ENCODE measurements at places on chromosomes 13 and 19.

DNA sequence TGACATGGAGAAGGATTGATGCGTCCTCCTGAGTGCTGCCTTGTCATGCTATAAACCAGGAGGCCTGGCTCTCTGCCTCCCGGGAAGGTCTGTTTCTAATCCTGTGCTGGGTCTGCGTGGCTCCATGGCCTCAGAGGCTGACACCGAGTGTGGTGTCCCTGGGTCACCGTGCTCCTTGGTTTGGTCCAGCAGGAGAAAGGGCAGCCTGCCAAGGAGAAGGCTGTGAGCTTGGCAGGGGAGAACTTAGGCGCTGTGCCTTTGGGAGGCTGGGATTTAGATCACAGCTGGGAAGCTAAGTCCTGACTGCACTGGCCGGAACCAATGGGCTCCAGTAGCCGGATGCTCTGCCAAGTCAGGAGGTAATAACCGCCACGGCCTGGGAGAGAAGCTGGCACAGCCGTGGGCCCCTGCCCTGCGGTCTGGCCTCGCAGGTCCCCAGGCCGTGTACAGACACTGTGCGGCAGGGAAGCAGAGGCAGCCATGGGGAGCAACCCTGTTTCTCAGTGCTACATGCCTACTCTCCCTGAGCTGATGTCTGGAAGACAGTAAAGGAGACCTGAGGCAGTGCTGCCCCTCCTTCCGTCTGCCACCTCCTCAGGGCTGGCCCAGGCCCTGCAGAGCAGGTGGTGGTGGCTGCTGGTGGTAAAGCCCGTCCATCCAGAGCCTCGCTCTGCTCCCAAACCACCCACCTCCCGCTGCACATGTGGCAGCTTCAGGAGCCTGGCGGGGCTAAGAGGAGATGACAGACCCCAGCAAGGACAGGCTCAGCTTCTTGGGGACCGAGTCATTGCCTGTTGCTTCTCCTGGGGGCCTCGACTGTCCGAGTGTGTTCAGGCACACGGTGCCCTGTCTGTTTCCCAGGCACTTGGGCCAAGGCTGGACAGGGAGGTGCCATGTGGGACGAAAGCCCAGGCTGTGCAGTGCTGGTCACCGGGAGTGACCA lies 44.9 kb downstream of the C13orf46 start:
- peak; percentile 93 for DNase-seq

DNA sequence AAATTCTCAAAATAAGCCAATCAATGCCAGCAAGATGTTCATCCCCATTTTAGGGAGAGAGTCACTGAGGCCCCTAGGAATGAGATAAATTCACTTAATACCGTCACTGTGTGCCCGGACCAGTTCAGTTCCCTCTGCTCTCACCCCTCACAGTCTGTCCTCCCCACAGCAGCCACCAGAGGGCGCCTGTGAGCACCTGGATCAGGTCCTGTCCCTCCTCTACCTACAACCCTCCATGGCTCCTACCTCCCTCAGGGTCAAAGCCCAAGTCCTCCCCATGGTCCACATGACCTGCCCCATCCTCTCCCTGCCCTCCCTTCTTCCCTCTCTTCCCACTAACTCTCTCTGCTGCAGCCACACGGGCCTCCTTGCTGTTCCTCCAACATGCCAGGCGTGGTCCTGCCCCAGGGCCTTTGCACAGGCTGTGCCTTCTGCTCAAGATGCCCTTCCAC lies 42.0 kb upstream of the NFIC start:
- DNase-seq: peak; percentile 50

GRCh38 chr13:60756306-60756705 lies 359.3 kb downstream of the TDRD3 start:
- no peak for DNase-seq

GRCh38 chr19:15197275-15197941 lies 3.4 kb downstream of the NOTCH3 start:
- peak; percentile 57 for DNase-seq

- no peak for DNase-seq
Observed at GRCh38 chr19:15374796-15375440, 4.7 kb downstream of the AKAP8 start.

DNA sequence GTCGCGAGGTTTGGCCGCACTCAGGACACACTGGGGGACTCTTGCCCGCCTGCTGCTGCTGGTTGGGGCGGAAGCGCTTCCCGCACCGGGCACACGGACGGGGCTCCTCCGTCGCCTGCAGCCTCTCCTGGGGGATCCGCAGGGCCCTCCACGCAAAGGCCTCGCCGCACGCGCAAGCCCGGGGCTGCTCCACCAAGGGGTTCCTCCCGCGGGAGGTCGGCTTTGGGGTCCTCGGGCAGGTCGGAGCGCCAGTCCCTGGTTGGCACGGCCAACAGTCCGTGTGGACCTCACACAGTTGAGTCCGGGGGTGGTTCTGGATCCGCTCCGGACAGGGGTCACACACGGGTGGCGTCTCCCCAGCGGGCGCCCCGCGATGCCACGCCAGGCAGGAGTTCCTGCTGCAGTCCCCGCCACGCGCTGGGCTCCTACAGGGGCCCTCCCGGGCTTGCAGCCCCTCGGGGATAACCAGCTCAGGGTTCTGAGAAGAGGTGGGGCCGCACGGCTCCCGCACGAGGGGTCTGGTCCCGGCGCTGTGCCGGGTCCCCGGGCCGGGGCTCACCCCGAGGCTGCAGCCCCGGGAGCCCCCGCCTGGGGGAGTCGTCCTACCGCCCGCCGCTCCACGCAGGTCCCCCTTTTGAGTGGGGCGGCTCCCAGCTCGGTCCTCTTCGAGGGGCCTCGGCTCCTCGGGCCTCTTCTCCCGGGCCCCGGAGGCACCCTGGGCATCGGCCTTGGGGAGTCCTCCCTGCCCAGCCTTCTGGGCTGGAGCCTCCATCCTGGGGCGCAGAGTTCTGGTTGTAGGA lies 6.2 kb upstream of the ZNF497 start:
- no peak for DNase-seq

- DNase-seq: no peak
Observed at GRCh38 chr19:8938576-8938975, 71.6 kb downstream of the MUC16 start.

- no peak for DNase-seq
Observed at GRCh38 chr13:26327940-26328725, 74.2 kb downstream of the CDK8 start.

- DNase-seq: no peak
Observed at GRCh38 chr13:102495663-102496062, 93.8 kb upstream of the FGF14 start.

GRCh38 chr19:16836115-16837034 lies 7.2 kb downstream of the SIN3B start:
- DNase-seq: no peak

GRCh38 chr13:29562786-29563438 lies 32.6 kb downstream of the SLC7A1 start:
- peak; percentile 41 for DNase-seq

DNA sequence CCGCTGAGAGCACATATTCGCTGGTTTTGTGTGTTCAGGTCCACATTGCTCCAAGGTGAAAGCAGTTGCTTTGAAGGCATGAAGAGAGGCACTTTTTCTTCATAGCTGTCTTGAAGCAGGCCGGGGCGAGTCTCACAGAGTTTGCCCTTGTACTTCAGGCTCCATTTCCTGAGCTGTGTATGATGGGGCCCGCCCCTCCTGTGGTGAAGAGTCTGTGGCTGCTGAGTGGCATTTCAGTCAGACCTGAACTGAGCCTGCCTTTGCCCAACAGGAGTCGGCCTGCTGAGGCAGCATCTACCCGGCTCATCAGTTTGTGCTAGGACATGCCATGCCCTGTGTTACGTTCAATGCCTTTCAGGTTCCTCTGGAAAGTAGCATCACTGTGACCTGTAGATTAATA lies 44.4 kb upstream of the C1QTNF9 start:
- no peak for DNase-seq

DNA sequence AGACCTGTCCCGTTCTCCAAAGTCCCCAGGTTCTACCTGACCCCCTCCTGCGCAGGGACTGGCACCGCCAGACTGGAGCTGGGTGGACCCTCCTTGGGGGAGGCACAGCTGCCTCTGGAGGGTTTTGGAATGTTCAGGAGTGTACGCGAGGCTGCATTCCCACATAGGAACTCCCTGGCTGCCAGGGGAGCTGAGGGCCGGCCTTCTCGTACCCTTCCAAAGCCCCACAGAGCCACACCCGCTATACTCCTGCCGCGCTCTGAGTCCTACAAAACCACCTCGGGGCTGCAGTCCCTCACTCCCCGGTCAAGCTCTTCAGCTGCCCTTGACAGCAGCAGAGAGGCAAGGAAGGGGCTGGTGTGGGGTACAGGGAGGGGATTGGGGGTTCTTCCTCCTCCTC lies 484 bp upstream of the MUC16 start:
- no peak for DNase-seq

GRCh38 chr13:49100637-49101570 lies 119.2 kb upstream of the MLNR start:
- no peak for DNase-seq

DNA sequence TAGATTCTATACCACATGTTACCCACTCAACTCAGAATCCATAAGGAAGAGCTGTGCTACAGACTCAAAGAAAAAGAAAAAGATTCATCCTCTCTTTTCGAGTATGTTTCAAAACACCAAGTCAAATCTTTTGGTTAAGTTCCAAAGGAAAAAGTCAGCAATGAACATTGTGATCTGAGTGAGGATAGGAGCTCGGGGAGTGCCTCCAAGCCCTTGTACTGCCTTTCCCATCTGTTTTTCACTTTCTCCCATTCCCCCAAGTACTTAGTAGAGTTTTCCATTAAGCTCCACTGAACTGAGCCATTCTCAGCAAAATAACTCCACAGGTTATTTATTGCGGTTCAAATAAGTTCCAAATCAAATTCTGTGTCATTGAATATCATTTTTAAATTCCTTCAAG lies 47.7 kb upstream of the MAB21L1 start:
- no peak for DNase-seq

DNA sequence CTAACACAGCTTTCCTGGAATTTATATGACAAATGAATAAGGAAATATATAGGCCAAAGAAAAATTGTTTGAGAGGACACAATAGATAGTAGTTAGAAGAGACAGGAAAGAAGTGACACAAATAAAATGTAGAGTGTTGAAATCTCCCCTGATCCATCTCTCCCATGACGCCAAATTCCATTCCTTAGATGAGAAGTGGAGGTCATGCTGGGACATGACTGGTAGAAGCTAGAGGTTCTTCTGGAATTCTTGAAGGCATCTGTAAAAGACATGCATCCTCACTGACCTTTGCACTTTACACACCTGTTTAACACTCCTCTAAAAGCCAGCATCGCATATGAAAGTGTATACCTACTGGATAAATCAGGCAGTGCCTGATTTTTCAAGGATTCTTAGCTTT lies 67.8 kb downstream of the DGKH start:
- DNase-seq: peak; percentile 47

GRCh38 chr13:114339857-114340534 lies 25.7 kb downstream of the CHAMP1 start:
- peak; percentile 66 for DNase-seq

DNA sequence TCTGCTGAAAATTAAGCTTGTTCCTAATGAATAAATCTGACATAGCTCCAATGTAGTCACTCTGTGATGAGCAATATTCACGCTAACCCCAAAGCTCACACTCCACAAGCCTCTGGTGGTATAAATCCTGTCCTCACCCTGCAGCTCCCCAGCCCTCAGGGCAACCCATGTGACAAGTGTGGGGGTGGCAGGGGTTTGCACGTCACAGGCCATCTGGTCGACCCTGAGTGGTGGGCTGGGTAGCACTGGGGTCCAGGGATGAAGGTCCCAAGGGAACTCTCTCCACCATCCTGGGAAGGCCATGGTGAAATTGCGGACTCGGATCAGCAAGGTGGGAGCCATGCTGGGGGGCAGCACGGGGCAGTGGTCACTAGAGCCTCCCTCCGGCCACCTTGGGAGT lies 100.0 kb upstream of the SOX1 start:
- DNase-seq: no peak

- DNase-seq: no peak
Observed at GRCh38 chr19:35106291-35106583, 9.4 kb upstream of the FXYD3 start.

DNA sequence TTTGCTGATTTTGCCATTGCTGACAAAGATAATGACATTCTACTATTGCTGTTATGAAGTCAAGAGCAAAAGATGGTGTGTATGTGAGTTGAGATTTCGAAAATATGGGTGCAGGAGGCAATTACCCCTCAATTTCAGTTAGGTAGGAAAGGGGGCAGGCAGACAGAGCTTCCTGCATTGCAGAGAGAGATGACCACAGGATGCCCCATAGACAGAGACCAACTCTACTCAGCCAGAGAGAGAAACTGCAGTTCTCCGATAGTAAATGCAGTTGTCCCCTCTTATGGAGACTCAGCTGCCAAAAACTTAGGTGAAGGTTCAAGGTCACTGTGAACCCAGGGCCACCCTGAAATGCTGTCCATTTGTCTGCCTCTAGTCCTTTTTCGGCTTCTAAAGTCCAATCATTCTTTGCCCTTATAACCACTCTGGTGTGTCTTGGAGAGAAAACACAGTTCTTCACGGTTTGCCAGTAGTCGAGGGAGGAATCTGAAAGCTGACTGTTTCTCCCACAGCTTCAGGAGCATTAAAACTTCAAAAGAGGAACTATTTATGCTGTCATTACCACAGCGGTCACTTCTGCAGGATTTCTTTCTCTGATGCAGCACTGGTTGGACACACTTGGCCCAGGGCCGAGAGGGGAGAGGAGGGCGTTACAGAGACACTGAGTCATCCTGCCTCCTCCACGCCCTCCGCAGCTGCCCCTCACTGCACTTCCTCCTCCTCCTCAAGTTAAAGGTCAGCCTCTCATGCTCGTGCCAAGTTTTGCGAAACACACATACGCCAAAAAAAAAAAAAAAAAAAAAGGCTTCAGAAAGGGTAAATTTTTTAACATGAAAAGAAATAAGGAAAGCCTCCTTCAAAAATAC lies 264.3 kb downstream of the FOXO1 start:
- peak; percentile 99 for DNase-seq

DNA sequence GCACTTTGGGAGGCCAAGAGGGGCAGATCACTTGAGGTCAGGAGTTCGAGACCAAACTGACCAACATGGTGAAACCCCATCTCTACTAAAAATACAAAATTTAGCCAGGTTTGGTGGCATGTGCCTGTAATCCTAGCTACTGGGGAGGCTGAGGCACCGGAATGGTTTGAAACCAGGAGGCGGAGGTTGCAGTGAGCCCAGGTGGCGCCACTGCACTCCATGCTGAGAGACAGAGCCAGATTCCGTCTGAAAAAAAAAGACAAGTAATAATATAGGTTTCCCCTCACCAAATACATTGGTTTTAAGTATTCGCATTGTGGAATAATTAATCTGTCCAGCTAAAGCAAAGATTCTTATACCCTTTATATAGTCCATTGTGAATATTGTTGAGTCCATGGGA lies 1544.6 kb downstream of the OLFM4 start:
- no peak for DNase-seq

DNA sequence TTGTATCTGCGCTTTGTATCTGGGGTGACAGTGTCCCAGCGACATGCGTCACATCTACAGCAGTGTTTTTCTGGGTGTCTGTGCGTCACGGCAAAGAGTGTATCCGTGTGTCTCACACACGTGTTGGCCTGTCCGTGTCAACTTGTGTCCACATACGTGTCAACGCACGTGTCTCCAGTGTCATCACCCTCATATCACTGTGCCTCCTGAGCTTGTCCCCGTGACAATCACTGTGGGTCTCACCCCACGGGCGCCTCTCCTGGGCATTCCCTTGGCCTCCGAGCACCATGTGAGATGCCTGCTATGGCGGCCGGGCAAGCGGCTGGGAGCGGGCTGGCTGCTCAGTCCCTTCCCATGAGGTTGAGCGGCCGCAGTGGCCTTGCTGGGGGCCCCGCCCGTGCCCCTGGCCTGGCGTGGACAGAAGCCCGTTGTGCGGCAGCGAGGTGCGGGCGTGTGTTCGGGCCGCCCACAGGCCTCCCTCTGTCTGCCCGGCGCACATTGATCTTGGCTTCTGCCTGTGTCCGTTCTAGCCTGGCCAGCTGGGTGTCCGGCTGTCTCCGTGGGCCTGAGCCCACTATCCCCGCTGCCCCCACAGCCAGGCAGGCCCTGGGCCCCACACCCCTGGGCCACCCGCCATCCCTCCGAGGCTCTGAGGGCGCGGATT lies 6.4 kb downstream of the NFIX start:
- DNase-seq: no peak
